Activated CD8-positive, alpha-beta memory T cell treated with anti-CD3 and anti-CD28 coated beads for 1 hour (primary cell): ENCODE measurements at places on chromosomes 2 and 18.

DNA sequence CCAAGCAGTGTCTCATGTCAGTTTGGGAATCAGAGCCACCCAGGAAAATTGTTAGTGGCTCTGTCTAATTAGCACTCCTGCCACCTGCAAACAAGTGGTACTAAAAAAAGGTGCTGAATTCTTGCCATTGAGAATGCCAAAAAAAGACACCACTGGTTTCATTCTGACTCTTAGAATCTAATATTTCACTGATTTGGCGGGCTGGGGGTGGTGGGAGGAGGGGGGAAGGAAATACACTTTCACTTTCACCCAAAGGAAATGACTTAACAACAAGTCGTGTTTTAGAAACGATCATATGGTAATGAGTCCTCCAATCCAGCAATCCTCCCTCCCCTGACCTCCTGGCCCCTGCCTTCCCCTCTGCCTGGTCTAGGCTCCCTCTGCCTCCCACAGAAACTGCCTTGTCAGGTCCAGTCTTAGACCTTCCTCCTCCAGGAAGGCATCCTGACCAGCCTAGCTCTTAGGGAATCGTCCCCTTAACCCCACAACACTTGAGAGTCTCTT, 4.4 kb upstream of the KLHL29 start:
- no peak for DNase-seq

- no peak for DNase-seq
These were observed 58.2 kb downstream of the ACKR3 start for GRCh38 chr2:236627841-236628240.

DNA sequence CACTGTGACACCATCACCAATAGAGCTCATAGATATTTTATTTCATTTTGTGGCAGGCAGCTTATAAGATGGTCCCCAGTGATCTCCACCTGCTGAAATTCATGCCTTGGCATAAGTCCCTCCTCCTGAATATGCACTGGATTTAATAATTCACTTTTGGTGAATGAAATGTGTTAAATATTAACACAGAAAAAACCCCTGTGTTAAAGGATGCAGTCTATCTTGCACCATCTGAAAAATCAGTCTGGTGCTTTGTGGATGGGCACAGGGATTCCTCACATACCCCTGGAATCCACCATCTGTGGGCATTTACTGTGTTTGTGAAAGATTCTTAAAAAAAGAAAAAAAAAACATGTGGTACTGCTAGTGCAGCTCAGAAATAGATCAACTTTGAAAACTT, 26.1 kb upstream of the WIPF1 start:
- no peak for DNase-seq

GRCh38 chr2:30677231-30677630, 130.0 kb downstream of the CAPN13 start:
- no peak for DNase-seq

DNA sequence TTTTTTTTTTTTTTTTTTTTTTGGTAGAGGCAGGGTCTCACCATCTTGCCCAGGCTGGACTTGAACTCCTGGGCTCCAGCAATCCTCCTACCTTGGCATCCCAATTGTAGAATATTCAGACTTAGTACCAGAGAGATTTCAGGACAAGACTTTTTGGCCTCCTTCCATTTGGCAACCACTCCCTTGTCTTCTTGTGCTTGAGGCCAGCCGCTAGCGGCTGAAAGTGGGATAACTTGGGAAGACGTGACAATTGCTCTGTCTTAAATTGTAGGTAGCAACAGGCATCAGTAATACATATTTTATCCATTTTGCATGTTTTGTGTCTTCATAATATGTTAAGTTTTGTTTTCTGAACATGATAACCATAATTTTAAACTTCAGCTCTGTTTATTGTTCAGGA, 53.3 kb upstream of the TTN start:
- no peak for DNase-seq

DNA sequence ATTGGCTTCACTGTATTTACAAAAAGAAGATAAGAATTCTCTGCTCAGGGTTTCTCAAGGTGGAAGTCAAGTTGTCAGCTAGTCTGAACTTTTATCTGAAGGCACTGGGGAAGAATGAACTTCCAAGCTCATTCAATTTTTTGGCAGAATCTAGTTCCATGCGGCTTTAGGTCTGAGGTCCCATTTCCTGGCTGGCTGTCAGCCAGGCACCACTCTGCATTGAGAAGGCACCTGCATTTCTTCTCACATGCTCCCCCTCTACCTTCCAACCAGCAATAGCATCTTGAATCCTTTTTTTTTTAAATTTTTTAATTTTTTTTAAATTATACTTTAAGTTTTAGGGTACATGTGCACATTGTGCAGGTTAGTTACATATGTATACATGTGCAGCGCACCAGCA, 46.2 kb upstream of the RPE start:
- DNase-seq = no peak

- DNase-seq = no peak
These were observed 46.8 kb downstream of the MYO3B start for GRCh38 chr2:170224692-170225294.

- DNase-seq = no peak
These were observed 140.2 kb upstream of the BCL2L11 start for GRCh38 chr2:110980339-110981062.

GRCh38 chr2:58701688-58702301, 460.7 kb upstream of the FANCL start:
- DNase-seq = no peak

- no peak for DNase-seq
These were observed 26.6 kb downstream of the MLPH start for GRCh38 chr2:237513693-237514092.

GRCh38 chr2:160064916-160065315, 2.5 kb upstream of the PLA2R1 start:
- no peak for DNase-seq

GRCh38 chr2:10286216-10287037, 16.3 kb upstream of the HPCAL1 start:
- no peak for DNase-seq

GRCh38 chr2:238128534-238129001, 9.9 kb upstream of the KLHL30 start:
- DNase-seq = no peak

GRCh38 chr2:22215517-22215916, 1091.7 kb downstream of the TDRD15 start:
- no peak for DNase-seq

DNA sequence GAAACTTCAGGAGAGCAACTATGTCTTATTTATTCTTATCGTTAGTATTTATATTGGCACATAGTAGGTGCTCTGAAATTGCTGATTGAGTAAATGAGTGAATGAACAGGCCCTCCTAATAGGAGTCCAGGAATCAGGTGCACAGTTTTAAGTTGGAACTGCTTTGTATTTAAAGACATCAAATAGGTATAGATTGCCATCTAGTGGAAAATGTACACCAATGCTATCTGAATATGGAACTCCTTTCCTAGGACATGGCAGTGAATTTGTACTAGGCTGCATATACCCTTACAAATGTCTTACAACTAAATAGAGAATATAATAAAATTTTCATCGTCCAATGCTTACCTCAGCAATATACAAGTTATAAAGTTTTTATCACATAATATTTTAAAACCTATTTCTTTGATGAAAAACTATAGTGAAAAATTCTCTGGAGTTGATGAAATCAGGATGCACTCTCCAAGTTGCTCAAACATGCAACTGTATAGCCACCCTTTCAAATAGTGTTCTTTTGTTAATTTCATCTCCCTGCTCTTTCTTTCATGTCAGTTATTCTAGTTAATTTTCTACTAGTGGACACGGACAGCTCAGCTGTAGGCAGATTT, 318.9 kb upstream of the SYT4 start:
- DNase-seq = no peak

- DNase-seq = no peak
These were observed 154.4 kb downstream of the ASB1 start for GRCh38 chr2:238581126-238581525.
